ENCODE measurements at places on chromosomes 7 and 10. TPM values are rescaled to one million over a fixed set of nuclear protein-coding genes. Genes with fewer than 3 reads are reported as not detected.

GRCh38 chr10:94027197-94027596 lies 33.5 kb downstream of the PLCE1 start:
- DNase-seq: no peak

ACHE gene
- 0.84 TPM for total RNA-seq

DNA sequence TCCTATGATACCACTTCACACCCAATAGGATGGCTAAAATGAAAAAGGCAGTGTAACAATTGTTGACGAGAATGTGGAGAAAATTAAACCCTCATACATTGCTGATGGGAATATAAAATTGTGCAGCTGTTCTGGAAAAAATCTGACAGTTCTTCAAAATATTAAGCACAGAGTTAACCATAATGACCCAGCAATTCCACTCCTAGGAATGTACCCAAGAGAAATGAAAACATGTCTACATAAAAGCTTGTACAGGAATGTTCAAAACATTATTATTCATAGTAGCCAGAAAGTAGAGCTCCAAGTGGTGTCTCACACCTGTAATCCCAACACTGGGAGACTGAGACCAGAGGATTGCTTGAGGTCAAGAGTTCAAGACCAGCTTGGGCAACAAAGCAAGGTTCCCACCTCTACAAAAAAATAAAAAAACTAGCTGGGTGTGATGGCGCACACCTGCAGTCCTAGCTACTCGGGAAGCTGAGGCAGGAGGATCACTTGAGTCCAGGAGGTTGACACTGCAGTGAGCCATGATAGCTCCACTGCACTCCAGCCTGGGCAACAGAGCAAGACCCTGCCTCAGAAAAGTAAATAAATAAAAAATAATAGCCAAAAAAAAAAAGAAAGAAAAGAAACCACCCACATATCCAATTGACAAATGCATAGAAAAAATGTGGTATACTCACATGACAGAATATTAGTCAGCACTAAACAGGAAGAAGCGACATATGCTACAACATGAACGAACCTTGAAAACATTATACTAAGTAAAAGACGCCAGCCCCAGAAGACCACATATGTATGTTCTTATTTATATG lies 5.0 kb downstream of the RHEB start:
- DNase-seq: no peak

SLC26A5 gene
- total RNA-seq: 0.47 TPM

- DNase-seq: no peak
Observed at GRCh38 chr10:30062090-30062489, 2.7 kb upstream of the JCAD start.

DNA sequence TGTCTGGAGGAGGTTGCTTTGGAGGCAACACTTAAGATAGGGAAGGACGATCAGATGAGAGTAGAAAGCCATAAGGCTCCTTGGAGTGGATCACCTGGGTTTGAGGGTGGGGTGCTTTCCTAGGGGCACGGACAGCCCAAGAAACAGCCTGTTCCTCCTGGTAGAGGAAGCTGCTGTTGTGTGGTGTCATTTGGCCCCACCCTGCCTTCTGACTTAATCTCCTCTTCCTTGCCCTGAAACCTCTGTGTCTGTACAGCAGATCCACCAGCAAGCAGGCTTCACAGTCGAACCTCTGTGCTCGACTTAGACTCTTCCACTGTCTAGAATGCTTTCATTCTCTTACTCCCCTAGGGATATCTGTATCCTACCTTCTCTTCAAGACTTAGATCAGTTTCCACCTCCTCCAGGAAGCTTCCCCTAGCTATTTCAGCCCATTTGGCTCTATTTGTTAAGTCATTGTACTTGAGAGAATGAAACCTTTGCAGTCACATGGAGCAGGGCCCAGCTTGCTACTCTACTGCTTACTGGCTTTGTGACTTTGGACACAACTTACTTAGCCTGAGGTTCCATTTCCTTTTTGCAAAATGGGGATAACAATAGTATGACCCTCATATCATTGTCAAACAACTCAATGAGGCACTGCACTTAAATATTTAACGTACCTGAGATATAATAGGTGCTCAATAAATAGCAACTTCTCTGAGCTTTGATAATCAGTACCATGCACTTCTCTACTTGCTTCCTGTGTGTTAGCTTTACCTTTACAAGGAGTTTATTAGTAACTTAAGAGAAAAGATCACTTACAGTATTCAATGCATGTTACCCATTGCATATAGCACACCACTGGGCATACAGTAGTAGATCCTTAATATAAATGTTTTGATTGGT lies 5.0 kb downstream of the MXI1 start:
- DNase-seq: no peak

GRCh38 chr7:135834266-135834665 lies 85.7 kb upstream of the FAM180A start:
- DNase-seq: no peak
